NCI-H1105 (cell line): ENCODE measurements at places on chromosomes 6 and 20.

- peak; percentile 98 for DNase-seq
These were observed 104.9 kb downstream of the GJA10 start for GRCh38 chr6:89999154-89999553.

DNA sequence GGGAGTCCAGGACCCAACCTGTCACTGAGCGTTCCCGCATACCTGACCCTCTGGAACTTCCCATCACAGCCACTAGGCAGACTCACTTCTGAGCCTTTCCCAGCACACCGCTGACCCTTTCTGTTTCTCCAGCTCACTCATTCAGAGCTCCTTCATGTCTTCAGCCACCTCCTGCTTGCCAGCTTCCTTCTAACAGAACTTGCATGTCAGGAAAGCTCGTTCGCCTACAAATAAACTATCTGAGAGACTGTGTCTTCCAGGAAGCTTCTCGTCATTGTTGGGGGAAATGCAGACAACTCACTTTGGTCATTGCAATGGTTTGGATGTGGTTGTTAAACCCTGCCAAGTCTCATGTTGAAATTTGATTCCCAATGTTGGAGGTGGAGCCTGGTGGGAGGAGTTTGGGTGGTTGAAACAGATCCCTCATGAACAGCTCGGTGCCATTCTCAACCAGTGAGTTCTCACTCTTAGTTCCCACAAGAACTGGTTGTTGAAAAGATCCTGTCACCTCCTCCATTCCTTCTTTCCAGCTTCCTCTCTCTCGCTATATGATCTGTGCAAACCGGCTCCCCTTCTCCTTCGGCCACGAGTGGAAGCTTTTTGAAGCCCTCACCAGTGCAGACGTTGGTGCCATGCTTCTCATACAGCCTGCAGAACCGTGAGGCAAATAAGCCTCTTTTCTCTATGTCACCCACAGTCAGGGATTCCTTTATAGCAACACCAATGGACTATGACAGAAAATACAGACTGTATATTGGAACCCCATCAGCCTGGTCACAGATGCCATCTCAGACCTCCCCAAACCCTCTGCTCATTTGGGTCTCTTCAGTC lies 1.4 kb upstream of the MUC21 start:
- DNase-seq: peak; percentile 6

GRCh38 chr6:129748901-129749748 lies 39.1 kb upstream of the ARHGAP18 start:
- DNase-seq: no peak

- DNase-seq: no peak
These were observed 288.6 kb downstream of the PRKN start for GRCh38 chr6:162438980-162439379.

DNA sequence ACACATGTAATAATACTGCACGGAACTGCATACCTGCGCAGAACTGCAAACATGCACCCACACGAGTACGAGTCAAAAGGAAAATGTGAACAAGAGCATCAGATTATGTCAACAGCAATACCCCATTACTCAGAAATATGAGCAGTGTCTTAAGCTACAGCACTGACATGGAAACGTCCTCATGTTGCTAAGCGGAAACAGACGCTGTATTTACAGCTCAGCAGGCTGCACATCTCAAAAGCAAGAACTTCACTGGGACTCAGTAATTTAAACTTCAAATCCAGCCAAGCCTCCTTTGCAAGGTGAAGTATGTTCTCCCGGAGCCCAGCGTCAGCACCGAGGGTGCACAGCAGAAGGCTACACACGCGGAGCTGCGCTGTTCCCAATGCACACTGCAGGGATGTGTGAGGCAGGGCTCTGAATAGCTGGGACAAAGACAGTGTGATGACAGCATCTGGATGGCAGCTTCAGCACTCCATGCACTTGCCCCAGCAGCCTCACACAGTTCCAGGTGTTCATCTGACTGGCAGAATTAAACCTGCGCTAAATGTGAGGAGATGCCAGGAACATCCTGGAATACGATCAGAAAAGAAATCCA lies 202.8 kb downstream of the WDR27 start:
- no peak for DNase-seq

DNA sequence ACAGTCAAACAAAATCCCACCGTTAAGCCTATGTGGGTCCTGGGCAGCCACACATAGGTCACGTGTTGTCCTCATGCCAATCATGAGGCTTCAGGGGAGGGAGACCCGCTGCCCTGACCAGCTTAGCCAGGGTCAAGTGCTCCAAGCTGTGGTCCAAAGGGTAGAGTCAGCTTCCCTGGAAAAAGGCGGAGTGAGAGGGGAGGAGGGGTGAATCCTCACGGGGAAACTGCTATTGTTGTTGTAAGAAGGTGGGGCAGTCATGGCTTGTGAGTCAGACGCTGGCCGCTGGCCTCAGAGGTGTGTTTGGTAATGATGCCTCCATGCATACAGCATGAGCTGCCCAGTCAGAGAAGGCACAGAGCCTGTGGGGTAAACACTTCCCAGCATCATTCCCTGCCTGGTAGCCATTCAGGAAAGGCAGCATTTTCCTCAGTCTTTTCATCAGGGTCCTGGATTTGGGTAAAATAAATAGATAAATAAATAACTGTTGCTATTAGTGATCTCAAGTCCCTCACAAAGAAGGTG lies 8.7 kb downstream of the CST3 start:
- DNase-seq: no peak

- no peak for DNase-seq
These were observed 42.3 kb upstream of the ATXN1 start for GRCh38 chr6:16803294-16804200.

DNA sequence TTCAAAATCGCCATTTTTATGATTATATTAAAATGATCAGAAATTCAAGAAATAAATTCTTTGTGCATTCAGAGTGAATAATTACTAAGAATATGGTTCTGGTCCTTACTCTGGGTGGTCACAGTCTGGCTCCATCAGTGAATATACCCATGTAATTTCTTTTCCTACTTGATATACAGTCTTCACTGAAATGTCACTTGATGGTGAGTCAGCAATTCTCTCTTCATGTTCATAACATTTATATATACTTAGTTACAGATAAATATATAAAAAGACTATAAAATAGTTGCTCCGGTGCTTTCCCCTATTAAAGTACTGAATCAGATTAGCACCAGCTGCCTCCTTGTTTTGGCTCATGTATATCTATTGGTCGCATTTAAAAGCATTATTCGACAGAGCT lies 56.4 kb upstream of the MTRF1L start:
- DNase-seq: no peak

DNA sequence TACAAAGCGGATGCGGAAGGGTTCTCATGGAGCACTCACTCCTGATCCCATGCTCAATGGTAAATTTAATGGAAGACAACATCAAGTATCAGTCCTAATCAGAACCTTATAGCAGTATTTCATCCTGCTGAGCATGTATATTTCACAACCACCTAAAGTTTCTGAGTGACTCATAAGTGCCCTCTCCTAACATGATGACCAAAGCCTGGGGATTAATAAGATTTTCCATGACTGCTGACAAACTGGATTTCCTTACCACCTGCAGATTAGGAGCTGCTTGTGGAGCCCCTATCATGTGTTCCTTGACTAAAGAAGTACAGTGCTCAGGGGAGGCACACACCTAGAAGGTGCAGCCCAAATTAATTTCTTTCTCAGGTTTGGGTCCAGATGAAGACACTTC lies 112.8 kb downstream of the INSM1 start:
- DNase-seq: no peak

- DNase-seq: no peak
These were observed 8.8 kb upstream of the MUC21 start for GRCh38 chr6:30974490-30975252.

GRCh38 chr20:59190466-59190865 lies 26.8 kb downstream of the ZNF831 start:
- DNase-seq: no peak

GRCh38 chr6:148285205-148285604 lies 57.4 kb upstream of the SASH1 start:
- no peak for DNase-seq

DNA sequence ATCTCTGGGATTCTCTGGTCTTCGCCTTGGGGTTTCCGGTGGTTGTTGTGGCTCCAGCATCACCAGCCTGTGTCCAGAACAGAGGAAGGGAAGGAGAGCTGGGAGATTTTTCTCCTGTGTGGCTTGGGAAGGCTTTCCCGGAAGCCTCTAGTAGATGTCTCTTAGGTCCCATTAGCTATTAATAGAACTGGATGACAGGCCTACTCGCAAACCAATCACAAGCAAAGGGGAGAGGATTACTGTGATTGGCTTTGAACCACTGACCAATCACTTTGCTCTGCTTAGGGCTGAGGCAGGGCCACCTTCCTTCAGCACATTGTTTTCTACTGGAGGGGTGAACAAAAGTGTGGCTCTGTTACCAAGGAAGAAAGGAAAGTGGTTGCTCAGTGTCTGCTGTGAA lies 203.4 kb upstream of the SULF2 start:
- no peak for DNase-seq

DNA sequence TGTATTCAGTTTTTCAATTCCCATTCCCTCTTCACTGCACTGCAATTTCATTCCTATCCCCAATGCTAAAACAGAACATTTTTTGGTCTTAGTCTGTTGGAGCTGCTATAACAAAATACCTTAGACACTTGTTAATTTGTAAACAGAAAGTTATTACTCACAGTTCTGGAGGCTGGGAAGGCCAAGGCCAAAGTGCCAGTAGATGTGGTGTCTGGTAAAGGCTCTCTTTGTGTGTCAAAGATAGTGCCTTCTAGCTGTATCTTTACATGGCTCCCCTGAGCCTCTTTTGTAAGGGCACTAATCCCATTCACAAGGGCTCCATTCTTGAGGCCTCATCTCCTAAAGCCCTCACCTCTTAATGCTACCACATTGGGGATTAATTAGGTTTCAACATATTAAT lies 40.0 kb downstream of the PHIP start:
- DNase-seq: no peak

DNA sequence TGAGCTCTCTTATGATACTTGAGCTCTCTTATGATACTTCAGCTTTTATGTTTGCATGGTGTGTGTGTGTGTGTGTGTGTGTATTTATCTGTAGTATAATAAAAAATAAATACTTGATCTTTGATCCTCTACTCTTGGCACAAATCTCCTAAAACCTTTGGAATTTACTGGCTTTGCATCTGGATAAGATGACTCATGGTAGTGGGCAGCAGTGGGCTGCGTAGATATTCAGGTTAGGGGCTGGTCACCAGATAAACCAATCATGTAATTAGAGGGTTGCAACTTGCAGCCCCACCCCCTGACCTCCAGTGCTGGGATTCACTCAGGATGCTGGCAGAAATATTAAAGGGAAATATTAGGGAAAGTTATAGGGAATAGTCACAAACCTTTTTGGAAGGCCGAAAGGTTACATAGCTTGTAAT lies 151.9 kb upstream of the COL21A1 start:
- DNase-seq: no peak

DNA sequence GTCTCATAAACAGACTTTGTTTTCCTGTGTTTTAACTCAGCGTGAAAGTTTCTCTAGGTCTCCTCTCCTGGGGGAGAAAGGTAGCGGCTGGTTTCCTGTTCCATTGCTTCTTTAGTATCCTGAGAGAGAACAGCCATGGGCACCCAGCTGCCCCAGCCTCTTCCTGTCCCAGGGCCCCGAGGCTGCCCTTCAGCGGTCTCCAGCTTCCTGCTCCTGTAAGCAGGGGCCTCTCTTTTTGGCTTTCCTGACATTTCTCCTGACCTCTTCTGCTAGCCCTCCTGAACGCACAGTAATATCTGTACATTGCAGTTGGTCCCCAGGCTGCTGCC lies 2.4 kb upstream of the SSTR4 start:
- DNase-seq: no peak

DNA sequence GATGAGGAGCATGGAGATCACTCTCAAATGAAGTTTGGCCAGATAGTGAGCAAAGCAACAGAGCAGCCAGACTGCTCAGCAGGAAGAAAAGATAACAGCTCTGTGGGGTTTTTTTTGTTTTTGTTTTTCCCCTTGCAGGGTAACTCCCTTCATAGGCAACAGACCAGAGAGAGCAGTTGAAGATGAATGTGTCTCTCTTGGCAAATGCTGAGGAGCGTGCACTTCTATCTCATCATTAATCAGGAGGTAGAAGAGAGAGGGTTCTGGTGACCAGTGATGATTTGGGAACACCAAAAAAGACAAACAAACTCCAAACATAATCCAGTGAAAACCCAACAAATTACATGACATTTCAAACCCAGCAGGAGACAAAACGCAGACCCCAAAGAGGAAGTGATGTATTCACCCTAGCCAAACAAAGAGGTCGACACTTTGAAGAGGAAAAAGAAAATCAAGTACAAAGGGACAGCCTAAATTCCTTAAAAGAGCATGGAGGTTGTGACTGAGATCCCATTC lies 66.2 kb upstream of the RREB1 start:
- no peak for DNase-seq

DNA sequence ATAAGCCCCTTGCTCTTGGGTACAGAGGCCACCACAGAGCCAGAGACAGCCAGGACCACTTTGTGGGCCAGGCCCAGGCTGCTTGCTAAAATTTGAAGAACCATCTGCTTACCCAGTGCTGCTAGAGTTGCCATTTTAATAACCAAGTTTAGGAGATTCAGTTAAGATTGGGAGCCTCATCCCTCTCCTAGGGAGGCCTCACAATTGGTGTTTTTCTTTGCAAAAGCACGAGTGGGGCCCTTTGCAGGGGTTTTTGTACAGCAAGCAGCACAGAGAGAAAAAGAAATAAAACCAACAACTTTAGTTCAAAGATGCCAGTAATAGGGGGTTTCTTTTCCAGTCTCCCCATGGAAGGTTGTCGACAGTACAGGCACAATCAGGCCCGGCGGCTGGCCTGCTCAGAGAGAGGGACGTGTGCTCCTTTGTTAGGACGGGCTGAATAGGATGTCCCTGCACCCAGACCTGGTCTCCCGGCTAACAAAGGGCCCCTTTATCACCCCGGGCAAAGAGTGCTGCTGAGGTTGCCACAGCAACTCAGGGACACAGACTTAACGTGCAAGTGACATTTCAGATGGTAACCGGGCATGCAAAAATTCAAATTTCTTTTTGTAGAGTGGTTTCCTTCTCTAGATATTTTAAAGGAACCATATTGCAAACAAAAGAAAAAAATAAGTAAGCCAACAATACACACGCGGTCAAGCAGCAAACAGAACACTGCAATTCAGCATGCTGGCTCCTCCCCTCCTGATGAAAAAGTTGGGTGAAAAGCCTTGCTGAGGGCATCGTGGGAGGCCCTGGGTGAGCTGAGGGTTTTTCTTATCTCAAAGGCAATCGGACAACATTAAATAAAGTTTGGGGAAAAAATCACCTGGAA lies 10.5 kb upstream of the TOX2 start:
- no peak for DNase-seq

- DNase-seq: no peak
These were observed 10.0 kb downstream of the CEBPB start for GRCh38 chr20:50200482-50201104.

- no peak for DNase-seq
These were observed 297.8 kb upstream of the BMP2 start for GRCh38 chr20:6469695-6470094.
